Hepatic stellate cell (primary cell): ENCODE measurements at places on chromosomes 5 and 9.

- no peak for DNase-seq
Measured at GRCh38 chr5:179260324-179261070, 84.8 kb downstream of the ADAMTS2 start.

DNA sequence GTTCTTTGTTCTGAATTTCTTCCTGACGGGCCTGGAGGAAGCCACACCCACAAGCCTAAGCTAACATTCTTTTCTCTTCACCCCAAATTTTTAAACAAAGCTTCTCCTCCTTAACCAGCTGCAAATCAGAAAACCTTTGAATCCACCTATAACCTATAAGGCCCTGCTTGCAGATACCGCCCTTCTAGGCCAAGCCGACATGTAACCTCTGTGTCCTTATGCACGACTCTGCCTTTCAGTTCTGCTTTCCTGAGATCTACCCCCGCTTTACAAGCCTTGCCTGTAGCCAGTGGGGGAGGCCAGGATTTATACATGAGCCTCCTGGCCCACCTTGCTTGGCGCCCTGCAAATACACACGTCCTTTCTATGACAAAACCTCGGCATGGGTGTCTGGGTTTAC lies 19.3 kb downstream of the BRD9 start:
- DNase-seq, result no peak

GRCh38 chr9:72882117-72882775 lies 70.6 kb downstream of the ALDH1A1 start:
- DNase-seq, result no peak

DNA sequence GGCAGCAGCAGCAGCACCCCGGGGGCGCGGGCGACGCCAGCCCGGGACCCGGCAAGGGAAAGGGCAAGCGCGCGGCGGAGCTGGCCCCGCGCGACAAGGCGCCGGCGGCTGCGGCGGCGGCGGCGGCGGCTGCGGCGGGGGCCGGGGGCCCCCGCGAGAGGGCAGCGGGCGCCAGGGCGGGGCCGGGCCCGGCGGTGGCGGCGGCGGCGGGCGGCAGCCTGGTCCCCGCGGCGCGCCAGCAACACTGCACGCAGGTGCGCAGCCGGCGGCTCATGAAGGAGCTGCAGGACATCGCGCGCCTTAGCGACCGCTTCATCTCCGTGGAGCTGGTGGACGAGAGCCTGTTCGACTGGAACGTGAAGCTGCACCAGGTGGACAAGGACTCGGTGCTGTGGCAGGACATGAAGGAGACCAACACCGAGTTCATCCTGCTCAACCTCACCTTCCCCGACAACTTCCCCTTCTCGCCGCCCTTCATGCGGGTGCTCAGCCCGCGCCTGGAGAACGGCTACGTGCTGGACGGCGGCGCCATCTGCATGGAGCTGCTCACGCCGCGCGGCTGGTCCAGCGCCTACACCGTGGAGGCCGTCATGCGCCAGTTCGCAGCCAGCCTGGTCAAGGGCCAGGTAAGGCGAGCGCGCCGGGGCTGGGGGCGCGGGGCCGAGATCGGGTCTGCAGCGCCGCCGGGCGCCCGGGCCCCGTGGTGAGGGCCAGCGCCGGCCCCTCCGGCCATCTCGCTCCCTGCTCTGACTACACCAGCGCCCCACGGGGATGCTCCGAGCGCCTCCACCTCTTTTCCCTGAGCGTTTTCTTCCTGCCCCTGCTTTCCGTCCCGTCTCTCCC lies at the start of gene UBE2QL1:
Gene UBE2QL1, plus strand, starts transcription at position 238 of the 843 bp plus-strand sequence. Its CDS starts 35 bp downstream, at position 273.
- DNase-seq, result no peak

GRCh38 chr5:132641841-132642240 lies 16.1 kb upstream of the IL13 start:
- DNase-seq, result no peak

- no peak for DNase-seq
Measured at GRCh38 chr5:124721229-124721735, 25.2 kb downstream of the ZNF608 start.

- DNase-seq, result no peak
Measured at GRCh38 chr9:74220327-74220726, 276.8 kb upstream of the RORB start.

GRCh38 chr9:12956805-12957204 lies 182.0 kb downstream of the LURAP1L start:
- no peak for DNase-seq
